Osteoblast (primary cell): ENCODE measurements at places on chromosomes 2 and 18. TPM values are rescaled to one million over a fixed set of nuclear protein-coding genes. Genes with fewer than 3 reads are reported as not detected.

GRCh38 chr2:137287913-137288639 is 522.7 kb downstream of the THSD7B start:
- no peak overlapping the region for H3K27ac ChIP-seq
- no peak for DNase-seq
- no peaks in the 10 kb centered on the region for H3K27me3 ChIP-seq

- no peaks in the 10 kb centered on the region for H3K36me3 ChIP-seq
- H3K4me3 ChIP-seq: no peak overlapping the region
- no peak for DNase-seq
- H3K4me1 ChIP-seq: no peaks in the 10 kb centered on the region
- H3K27me3 ChIP-seq: peaks cover 22% of the 10 kb centered on the region
These were observed 120.3 kb downstream of the UXS1 start for GRCh38 chr2:106073678-106074406.

- no peaks in the 10 kb centered on the region for H3K27me3 ChIP-seq
- no peaks in the 10 kb centered on the region for H3K4me1 ChIP-seq
- peak; percentile 49 for DNase-seq
- no peak overlapping the region for H3K27ac ChIP-seq
These were observed 67.4 kb upstream of the HS6ST1 start for GRCh38 chr2:128386066-128386465.

GRCh38 chr18:34802959-34803358 is 92.9 kb downstream of the DTNA start:
- no peaks in the 10 kb centered on the region for H3K27me3 ChIP-seq
- H3K4me3 ChIP-seq: no peak overlapping the region
- H3K36me3 ChIP-seq: no peaks in the 10 kb centered on the region
- DNase-seq: peak; percentile 32
- H3K27ac ChIP-seq: no peak overlapping the region
- peaks cover 11% of the 10 kb centered on the region for H3K4me1 ChIP-seq

CDH20 gene
- not detected in 2 replicates for total RNA-seq

CNGA3 gene
- total RNA-seq: 0.29 and 0.36 TPM in 2 replicates
